ENCODE measurements at places on chromosomes 5 and 9.

GRCh38 chr5:91382530-91383026 is 539 bp downstream of the ARRDC3 start:
- peak; percentile 51 for DNase-seq

DNA sequence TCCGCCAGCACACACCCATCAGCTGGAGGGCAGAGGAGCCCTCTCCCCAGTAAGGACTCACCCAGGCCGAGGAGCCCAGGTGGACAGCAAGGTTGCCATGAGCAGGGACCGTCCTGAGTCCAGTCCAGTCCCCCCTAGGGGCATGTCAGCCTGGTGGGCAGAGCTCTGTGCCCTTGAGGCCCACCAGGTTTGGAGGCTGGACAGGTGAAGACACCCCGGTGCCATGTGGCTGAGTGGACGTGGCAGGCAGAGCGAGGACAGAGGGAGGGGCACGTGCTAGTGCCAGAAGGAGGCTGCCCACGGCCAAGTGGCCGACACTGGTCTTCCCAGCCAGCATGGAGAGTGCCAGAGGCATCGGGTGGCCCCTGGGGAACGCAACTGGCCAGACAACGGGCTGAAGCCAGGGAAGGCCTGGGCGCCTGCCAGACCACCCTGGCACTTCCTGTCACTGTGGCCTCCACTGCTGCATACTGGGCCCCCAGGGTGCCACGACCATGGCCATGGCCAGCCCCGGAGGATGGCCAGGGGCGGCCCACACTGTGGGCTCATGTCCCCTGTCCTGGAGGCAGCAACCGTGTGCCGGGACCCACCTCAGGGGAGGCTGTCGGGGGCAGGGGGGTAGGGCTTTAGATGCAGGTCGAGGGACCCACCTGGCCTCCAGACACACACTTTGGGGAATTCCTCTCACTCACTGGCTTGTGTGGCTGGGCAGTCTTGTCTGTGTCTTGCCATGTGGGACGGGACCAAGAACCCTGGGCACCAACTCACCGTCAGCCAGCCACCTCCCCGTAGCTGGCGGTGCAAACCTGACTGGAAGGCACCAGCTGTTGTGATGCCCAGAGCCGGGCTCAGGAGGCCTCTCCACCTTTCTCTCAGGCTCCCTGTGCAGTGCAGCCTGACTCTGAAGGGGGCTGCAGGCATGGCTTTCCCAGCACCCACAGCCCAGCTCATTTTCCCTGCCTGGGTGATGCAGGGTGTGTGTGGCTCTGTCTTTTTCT is 42.3 kb upstream of the LPCAT1 start:
- DNase-seq: no peak

- DNase-seq: no peak
Observed at GRCh38 chr5:169185626-169186025, 115.3 kb downstream of the SLIT3 start.

DNA sequence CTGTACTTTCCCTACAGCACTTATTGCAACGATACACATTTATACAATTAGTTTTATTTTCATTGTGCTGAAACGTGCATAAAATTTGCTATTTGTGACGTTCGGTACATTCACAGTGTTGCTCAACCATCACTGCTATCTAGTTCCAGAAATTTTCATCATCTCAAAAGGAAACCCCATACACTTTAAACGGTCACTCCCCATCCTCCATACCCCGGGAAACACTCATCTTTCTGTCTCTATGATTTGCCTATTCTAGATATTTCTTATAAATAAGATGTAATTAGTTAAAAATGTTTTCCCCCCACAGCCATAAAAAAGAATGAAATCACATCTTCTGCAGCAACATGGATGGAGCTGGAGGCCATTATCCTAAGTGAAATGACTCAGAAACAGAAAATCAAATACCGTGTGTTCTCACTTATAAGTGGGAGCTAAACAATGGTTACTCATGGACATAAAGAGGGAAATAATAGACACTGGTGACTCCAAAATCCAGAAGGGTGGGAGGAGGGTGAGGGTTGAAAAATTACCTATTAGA is 40.2 kb upstream of the TEX48 start:
- DNase-seq: no peak

- DNase-seq: peak; percentile 65
Observed at GRCh38 chr9:77735494-77735893, 87.4 kb upstream of the GNA14 start.

- DNase-seq: no peak
Observed at GRCh38 chr5:76788362-76788761, 30.5 kb upstream of the F2RL1 start.

GRCh38 chr5:10595672-10596309 is 31.9 kb downstream of the ANKRD33B start:
- DNase-seq: peak; percentile 81

- no peak for DNase-seq
Observed at GRCh38 chr5:181161534-181162175, 14.3 kb downstream of the OR2V2 start.

DNA sequence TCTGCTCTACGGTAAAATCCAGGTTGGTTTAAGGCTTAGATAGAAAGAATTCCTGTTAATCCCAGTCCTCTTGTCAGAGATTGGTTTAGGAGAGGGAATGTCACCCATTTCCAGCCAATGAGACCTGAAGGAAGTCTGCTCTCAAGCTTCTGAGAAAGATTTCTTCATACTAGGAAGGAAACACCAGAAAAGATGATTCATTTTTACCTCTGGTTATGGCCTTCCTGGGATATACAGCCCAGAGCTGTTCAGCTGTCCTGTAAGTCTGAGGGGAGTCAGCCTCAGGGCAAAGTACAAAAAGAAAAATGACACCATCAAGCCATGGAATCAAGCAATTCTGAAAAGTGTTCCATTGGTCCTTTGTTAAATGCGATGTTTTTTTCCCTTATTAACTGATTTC is 18.6 kb upstream of the CFAP95 start:
- peak; percentile 11 for DNase-seq

GRCh38 chr5:58383448-58383847 is 76.4 kb downstream of the PLK2 start:
- no peak for DNase-seq

DNA sequence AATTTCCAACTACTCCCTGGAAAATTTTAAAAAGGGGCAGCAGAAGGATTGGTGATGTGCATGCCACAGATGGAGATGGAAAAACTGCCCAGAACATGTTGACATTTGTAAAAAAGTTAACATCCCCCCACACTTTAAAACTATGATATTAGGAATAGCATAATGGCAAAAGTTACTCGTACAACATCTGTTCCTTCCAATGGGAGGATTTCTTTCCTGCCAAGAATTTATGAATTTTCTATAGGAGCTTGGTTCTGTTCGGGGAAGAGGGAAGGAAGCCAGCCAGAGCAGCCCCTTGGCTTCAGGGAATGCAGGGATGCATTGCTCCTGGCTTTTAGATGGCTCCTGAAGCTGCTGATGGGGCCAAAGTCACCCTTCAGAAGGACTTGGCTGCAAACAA is 22.7 kb downstream of the KLF4 start:
- DNase-seq: no peak

DNA sequence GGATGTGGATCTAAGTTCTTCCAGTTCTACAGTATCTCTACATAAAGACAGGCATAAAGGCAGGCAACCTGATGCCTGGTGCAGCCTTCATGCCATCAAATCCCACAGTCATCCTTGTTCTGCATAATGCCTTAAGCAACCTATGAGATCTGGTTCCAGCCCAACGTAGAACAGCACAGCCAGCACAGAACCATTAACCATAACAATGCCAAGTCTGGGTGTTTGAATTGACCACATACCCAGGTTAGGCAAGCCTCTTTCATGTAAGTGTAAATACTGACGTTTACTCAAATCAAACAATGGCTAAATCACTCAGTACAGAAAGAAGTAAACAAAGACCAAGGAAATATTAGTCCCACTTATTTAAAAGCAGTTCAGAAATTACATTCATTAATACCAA is 195.0 kb downstream of the ADAMTSL1 start:
- peak; percentile 6 for DNase-seq

- DNase-seq: no peak
Observed at GRCh38 chr5:100901821-100902341, 1.2 kb downstream of the ST8SIA4 start.

- peak; percentile 80 for DNase-seq
Observed at GRCh38 chr5:150001660-150002486, 1.3 kb downstream of the HMGXB3 start.

- peak; percentile 63 for DNase-seq
Observed at GRCh38 chr9:108434502-108434901, 421.3 kb downstream of the ACTL7B start.

GRCh38 chr5:150801117-150801927 is 22.8 kb downstream of the SMIM3 start:
- peak; percentile 82 for DNase-seq

DNA sequence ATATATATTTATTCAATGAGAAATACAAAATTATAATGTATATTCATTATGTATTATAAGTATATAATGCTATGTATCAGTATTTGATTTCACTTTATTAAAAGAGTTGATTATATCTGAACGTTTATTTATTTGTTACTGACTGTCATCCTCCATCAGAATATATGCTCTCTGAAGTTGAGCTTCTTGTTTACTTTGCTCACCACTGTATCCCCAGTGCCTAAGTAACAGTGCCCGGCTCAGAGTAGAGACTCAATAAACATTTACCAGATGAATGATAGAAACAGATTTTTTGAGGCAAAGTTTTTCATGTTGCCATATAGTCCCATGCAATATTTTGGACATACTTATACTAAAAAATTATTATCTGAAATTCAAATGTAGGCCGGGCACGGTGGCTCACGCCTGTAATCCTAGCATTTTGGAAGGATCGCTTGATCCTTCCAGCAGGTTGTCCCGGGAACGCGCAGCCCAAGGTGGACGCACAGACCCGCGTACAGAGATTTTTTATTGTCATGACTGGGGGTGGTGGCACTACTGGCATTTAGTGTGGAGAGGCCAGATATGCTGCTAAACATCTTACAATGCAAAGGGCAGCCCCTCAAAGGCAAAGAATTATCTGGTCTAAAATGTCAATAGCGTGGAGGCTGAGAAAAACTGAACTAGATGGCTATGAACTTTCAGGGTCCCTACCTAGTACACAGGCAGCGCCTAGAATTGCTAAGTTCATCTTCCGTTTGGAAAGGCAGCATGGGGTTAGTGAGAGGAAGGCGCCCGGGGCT is 761 bp upstream of the DNAJC25 start:
- DNase-seq: no peak

- no peak for DNase-seq
Observed at GRCh38 chr9:27672718-27673117, 99.4 kb upstream of the C9orf72 start.

GRCh38 chr5:93311881-93312280 is 269.1 kb downstream of the NR2F1-AS1 start:
- peak; percentile 68 for DNase-seq

DNA sequence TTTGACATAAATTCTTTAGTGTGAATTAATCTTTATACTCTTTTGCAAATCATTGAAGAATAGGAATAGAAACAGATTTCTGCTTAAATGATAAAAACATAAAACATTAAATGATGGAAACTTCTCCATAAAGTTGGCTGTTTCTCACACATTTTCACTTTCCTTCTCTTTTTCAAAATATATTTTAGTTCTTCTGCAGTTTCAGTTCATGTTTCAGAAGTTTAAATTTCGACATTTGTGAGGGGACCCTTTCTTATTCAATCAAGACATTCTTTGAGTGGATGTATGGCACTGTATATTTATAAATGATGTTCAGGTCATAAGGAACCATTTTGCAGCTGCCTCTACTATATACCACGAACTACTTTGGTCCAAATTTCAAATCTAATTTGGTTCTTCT is 34.6 kb downstream of the TNFAIP8 start:
- no peak for DNase-seq

DNA sequence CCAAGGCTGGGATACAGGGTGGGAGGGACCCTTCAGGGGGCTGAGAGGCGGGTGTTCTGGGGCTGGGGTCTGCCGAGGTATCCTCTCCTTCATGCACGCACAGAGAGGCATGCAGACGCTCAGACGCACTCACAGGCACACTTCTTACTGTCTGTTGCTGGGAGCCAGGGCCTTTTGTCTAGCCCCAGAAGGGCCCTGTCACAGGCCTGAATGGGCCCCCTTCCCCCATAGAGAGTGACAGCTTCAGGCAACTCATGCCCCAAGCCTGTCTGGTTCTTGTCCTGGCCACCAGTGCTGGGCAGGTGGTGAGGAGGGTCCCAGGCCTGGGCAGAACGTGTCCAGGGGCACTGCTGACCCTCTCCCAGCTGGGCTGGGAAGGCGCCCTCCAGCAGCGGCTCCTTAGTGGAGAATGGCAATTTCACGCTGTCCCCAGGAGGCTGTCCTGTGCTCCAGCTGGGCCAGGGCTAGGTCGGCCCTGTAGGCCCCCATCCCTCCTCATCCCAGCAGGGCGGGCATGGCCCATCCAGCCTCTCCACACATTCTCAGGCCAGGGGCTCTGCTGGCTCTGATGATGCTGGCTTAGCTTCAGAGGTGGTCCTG is 45.3 kb downstream of the LMX1B start:
- no peak for DNase-seq

- peak; percentile 89 for DNase-seq
Observed at GRCh38 chr5:57889558-57889957, 406.9 kb upstream of the ACTBL2 start.

DNA sequence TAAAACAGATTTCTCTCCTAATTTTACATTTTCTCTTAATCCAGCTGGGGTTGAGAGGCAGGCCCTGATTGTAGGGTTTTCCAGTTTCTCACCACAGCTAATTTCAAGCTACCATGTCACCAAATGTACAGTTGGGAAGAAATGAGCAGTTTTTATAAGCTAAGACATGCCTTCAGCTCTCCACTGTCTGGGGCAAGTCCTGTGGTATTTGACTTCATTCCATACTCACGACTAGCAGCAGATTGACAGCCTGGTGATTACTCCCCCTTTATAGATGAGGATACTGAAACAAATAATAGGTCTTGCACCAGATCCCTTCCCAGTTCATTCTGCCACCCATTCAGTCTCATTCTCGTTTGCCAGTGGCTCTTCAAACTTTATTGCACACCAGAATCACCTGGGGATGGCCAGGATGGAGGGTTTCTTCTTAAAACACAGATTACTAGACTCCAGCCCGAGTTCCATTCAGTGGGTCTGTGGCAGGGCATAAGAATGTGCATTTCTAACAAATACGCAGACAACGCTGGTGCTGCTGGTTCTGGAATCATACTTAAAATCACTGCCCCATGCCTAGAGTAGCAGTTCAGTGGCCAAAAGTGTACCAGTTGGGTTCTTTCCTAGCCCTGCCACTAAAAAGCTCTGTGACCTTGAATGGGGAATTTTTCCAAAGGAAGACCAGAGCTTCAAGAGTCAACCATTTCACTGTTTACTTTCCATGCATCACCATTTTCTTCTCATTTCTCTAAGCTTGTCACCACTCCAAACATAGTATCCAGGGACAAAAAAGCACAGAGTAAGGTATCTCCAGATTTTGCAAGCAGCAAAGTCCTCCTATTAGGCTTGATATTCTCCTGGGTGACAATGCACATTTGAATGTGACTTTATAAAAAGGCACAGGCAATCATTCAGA is 64.3 kb downstream of the CSNK1A1 start:
- peak; percentile 57 for DNase-seq

GRCh38 chr9:90830051-90830450 is 28.4 kb downstream of the SYK start:
- DNase-seq: no peak

All from amniotic epithelial cell (primary cell).